Naive B cell (primary cell): ENCODE measurements at places on chromosomes 13 and 19.

DNA sequence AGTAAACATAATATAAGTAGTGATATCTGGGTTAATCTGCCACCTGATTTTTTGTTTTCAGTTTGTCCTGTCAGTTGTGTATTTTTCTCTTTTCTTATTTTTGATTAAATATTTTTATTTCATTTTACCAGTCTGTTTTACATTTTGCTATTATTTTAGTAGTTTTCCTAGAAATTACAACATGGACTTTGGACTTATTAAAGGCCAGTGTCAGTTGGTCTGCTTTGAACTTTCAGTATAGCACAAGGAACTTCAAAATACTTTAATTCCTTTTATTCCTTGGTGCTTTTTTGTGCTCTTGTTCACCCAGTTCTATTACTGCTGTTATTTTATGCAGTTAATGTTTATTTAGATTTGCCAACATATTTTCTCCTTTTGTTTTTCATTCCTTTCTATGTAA, 149.6 kb downstream of the PDS5B start:
- H3K36me3 ChIP-seq: peaks cover 24% of the 10 kb centered on the region
- no peak overlapping the region for H3K4me3 ChIP-seq
- H3K4me1 ChIP-seq: peaks cover 28% of the 10 kb centered on the region
- peak overlapping the region; percentile 34 for H3K27ac ChIP-seq
- DNase-seq: no peak

DNA sequence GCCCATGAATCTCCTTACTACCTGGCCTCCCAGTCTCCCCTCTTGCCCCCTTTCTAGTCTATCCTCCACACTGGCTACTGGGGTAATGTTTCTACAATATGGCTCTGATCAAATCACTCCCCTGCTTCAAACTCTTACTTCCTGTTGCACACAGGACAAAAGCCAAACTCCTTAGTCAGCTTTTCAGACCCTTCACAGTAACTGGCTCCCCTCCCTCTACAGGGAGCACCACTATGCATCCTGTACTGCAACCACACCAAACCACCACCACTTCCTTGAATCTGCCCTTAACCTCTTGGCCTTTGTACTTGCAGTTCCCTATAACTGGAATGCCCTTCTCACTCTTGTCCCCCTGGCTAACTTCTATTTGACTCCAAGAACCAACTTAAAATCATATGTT, 32.2 kb downstream of the DEDD2 start:
- DNase-seq: no peak
- no peaks in the 10 kb centered on the region for H3K36me3 ChIP-seq
- H3K4me3 ChIP-seq: peak overlapping the region; percentile 40
- H3K27me3 ChIP-seq: no peaks in the 10 kb centered on the region

GRCh38 chr13:26348966-26349365, 95.0 kb downstream of the CDK8 start:
- H3K27me3 ChIP-seq: no peaks in the 10 kb centered on the region
- no peak for DNase-seq
- H3K27ac ChIP-seq: no peak overlapping the region
- H3K36me3 ChIP-seq: peaks cover 6% of the 10 kb centered on the region
- no peaks in the 10 kb centered on the region for H3K4me1 ChIP-seq

- H3K4me3 ChIP-seq: peak overlapping the region; percentile 99
- peak overlapping the region; percentile 99 for H3K27ac ChIP-seq
- peaks cover 9% of the 10 kb centered on the region for H3K27me3 ChIP-seq
- H3K36me3 ChIP-seq: peaks cover 20% of the 10 kb centered on the region
These were observed 725 bp downstream of the PSMD8 start for GRCh38 chr19:38375098-38375493.
